ENCODE measurements at places on chromosomes 6 and 20.

- no peak for DNase-seq
These were observed 6.3 kb downstream of the DSTN start for GRCh38 chr20:17576215-17576614.

- no peak for DNase-seq
These were observed 320.2 kb upstream of the SULF2 start for GRCh38 chr20:48105526-48105925.

GRCh38 chr6:156060013-156060412 lies 604.4 kb upstream of the NOX3 start:
- no peak for DNase-seq

- no peak for DNase-seq
These were observed 22.6 kb upstream of the PREX1 start for GRCh38 chr20:48850257-48850976.

GRCh38 chr20:31822421-31823330 lies 3.5 kb downstream of the MYLK2 start:
- DNase-seq: peak; percentile 74

DNA sequence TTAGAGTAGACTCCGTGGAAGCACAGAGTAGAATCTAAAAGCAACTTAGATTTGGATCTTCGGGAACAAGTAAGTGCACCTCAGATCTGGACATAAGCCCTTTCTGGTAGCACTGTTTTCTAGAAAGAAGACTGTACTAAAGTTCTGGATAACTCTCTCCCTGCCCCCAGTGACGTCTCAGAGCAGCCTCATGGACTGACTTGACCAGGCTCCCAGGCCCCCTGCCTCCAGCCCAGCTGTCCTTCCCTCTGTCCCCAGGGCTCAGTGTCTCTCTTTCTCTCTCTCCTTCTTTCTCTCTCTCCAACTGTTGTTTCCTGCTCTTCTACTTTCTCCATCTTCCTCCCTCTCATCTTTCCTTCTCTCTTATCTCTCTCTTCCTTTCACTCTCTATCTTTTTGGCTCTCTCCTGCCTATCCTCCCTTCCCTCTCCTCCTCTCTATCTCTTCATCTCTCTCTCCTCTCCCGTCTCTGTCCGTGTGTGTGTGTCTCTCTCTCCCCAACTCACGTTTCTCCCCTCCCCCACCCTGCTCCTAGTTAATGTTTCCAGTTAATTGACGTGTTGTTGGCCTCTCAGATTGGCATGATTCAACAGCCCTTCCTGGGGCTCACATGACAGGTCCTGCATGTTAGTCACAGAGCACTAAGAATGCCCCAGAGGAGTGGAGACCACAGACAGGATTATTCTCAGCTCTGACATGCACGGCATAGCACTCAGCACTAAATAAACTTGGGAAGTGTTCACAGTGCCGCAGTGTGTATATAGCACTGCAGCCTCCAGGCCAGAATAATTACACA lies 180.4 kb upstream of the FOXQ1 start:
- no peak for DNase-seq

DNA sequence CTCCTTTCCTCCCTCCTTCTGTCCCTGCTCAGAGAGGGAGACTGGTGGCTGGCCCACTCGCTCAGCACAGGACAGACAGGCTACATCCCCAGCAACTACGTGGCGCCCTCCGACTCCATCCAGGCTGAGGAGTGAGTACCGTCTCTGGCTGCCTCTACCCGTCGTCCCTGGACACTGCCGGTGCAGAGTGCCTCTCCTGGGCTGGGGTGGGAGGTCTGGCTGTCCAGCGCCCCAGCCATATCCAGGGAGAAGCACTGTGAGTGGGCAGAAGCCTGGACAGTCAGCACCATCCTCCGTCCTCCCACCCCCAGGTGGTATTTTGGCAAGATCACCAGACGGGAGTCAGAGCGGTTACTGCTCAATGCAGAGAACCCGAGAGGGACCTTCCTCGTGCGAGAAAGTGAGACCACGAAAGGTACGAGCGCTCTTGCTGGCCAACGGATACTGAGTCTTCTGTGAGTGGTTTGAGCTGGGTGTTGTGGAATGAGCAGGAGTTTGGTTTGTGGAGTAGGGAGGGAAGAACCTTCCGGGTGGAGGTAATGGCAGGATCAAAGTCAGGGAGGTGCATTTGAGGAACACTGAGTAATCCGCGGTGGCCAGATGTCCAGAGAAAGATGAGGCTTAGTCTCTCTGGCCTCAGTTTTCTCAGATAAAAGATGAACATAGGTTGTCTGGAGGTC lies 48.1 kb downstream of the SRC start:
- no peak for DNase-seq

- DNase-seq: peak; percentile 42
These were observed 54.2 kb downstream of the TBC1D7 start for GRCh38 chr6:13273931-13274706.

- no peak for DNase-seq
These were observed 167.0 kb downstream of the GMPR start for GRCh38 chr6:16405375-16405774.

DNA sequence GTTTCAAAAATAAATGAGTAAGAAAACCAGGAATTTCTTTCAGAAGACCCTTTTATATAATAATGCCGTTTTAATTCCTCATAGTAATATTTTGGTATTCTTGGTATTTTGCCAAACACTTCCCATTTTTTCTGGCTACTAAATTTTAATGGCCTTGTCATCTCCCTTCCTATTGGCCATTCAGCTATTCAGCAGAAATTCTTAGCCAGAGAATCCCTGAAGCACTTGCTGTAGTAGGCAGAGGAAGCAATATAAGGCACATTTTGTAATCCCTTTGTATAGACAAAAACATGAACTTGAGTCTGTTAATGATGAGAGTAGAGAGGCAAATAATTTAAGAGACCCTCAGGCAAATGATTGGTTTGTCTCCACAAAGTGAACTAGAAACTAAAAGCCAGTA lies 118.4 kb upstream of the LAMP5 start:
- DNase-seq: no peak

- DNase-seq: no peak
These were observed 4.2 kb downstream of the MICAL1 start for GRCh38 chr6:109451376-109451775.

- DNase-seq: no peak
These were observed 38.0 kb upstream of the ERVFRD-1 start for GRCh38 chr6:11149551-11149950.

DNA sequence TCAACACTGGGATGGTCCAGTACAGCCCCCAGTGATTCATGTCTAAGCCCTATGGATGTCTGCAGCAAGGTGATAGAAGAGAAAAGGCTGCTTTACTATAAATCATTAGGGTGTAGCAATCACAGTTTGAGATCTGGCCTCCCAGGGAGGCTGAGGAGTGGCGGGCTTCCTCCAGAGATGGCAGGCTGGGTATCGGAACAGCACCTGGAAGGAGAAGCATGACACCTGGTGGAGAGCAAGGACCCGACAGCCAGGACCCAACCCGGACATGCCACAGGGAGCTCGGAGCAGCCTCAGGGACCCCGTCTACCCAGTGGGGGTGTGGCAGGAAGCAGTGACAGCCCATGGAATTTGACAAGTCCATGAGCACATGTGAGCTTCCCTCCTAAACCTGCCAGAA lies 114.8 kb upstream of the CD93 start:
- no peak for DNase-seq
